Mesothelial cell of epicardium (in vitro differentiated cells): ENCODE measurements at places on chromosomes 6 and 20. TPM values are rescaled to one million over a fixed set of nuclear protein-coding genes. Genes with fewer than 3 reads are reported as not detected.
A peak's percentile ranks its signal among the peaks of the same experiment; 100 is the strongest.

DNA sequence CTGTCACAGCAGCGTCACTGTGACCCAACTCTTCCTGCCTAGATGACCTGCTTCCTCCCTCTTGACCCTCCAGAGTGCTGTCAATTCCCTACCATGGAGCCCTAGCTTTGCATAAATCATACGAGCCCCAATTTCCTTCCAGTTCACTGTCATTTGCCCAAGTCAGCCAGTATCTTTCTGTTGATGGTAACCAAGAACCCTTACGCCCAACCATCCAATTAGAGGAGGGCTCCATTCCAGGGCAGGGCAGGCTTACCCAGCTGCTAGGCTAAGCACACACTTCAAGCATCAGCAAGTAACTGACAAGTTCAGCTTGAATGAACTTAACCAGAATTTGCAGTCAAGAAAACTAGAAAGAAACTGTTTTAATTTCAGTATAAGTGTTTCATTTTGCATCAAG lies 25.7 kb downstream of the WFDC3 start:
- peaks cover 11% of the 10 kb centered on the region for H3K27me3 ChIP-seq
- no peaks in the 10 kb centered on the region for H3K4me1 ChIP-seq
- no peak overlapping the region for H3K4me3 ChIP-seq

DNA sequence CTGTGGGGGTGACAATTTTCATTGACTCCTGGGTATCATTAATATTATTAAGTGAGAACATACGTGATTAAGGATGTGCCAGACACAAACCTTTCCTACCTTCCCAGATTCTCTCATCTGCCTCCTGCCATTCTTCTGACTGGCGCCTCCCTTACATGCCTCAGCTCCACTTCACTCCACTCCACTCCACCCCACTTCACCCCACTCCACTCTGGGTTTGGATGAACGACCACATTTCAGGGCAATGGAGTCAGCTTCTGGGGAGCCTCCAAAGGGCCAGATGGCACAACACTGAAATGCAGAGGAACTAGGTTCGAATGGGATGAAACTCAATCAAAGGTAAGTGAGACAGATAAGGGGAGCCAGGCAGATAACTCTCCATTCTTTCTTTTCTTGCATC lies 40.5 kb upstream of the LRRC1 start:
- peaks cover 6% of the 10 kb centered on the region for H3K4me1 ChIP-seq
- no peaks in the 10 kb centered on the region for H3K27me3 ChIP-seq
- H3K36me3 ChIP-seq, result peaks cover 4% of the 10 kb centered on the region
- no peak overlapping the region for H3K27ac ChIP-seq

- no peak overlapping the region for H3K4me3 ChIP-seq
- peaks cover 20% of the 10 kb centered on the region for H3K4me1 ChIP-seq
- peaks cover 5% of the 10 kb centered on the region for H3K36me3 ChIP-seq
- DNase-seq, result no peak
Measured at GRCh38 chr6:154868143-154868594, 126.9 kb upstream of the TIAM2 start.

GRCh38 chr6:47587493-47587892 lies 109.9 kb downstream of the CD2AP start:
- H3K27ac ChIP-seq, result peak overlapping the region; percentile 54
- DNase-seq, result no peak
- H3K36me3 ChIP-seq, result peaks cover 73% of the 10 kb centered on the region
- no peak overlapping the region for H3K4me3 ChIP-seq

DNA sequence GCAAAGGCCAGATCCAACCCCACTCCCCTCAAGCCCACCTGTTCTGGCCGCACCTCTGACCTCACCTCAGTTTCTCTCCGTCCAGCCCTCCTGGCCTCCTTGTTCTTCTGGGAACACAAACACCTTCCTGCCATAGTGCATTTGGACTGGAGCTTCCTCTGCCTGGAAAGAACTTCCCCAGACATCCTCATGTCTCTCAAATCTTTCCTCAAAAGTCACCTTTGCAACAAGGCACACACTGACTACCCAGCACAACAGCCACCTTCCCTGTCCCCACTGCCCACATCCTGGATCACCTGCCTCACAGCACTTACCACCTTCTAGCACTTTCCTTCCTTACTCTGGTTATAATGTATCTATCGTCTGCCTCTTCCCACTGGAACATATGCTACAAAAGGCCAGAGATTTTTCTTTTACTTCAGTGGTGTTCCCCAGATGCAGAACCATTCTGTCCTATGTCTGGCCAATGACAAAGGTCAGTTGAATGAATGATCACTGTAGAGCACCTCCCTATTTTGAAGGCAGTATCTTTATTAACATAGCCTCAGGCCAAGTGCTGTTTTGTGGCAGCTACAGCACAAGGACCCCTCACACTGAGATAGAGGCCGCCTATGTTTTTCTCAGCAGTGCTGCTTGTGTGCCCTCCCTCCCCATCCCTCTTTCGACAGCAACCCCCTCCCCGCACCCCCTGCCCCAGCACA lies 4.1 kb downstream of the HLA-B start:
- no peaks in the 10 kb centered on the region for H3K36me3 ChIP-seq
- no peak overlapping the region for H3K4me3 ChIP-seq
- H3K27ac ChIP-seq, result no peak overlapping the region
- H3K4me1 ChIP-seq, result no peaks in the 10 kb centered on the region
- H3K27me3 ChIP-seq, result peaks cover 96% of the 10 kb centered on the region

- H3K4me1 ChIP-seq, result no peaks in the 10 kb centered on the region
- no peaks in the 10 kb centered on the region for H3K27me3 ChIP-seq
- no peak overlapping the region for H3K4me3 ChIP-seq
- no peak overlapping the region for H3K27ac ChIP-seq
Measured at GRCh38 chr6:82924799-82925535, 140.7 kb downstream of the UBE3D start.

GRCh38 chr6:6090861-6091607 lies 84.3 kb upstream of the NRN1 start:
- DNase-seq, result no peak
- no peak overlapping the region for H3K27ac ChIP-seq
- H3K4me3 ChIP-seq, result no peak overlapping the region
- H3K4me1 ChIP-seq, result no peaks in the 10 kb centered on the region

- H3K4me3 ChIP-seq, result no peak overlapping the region
- no peaks in the 10 kb centered on the region for H3K36me3 ChIP-seq
- H3K27ac ChIP-seq, result no peak overlapping the region
- H3K4me1 ChIP-seq, result no peaks in the 10 kb centered on the region
Measured at GRCh38 chr20:3420211-3420707, 12.8 kb upstream of the DNAAF9 start.

GRCh38 chr6:109039795-109040194 lies 54.9 kb downstream of the SESN1 start:
- no peak overlapping the region for H3K4me3 ChIP-seq
- no peaks in the 10 kb centered on the region for H3K27me3 ChIP-seq

DNA sequence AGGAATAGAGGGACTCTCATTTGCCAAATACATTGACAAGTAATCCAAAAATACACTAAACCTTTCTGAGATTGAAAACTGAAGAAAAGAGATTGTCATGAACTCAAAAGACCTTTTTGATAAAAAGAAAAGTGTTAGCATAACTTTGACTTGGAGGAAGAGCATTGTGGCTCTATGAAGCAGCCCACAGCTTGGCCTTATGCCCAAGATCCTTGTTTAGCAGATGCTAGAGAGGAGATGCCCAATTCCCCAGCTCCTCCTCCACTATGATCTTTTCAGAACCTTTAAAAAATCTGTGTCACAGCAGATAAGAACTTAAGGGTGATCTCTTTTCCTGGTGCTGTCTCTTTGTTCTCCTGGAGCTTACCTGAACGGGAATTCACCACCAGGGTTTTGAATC lies 35.8 kb upstream of the IGF2R start:
- no peak for DNase-seq
- H3K27me3 ChIP-seq, result peaks cover 42% of the 10 kb centered on the region
- peaks cover 12% of the 10 kb centered on the region for H3K4me1 ChIP-seq
- no peaks in the 10 kb centered on the region for H3K36me3 ChIP-seq

GRCh38 chr20:16821211-16822089 lies 73.3 kb downstream of the OTOR start:
- no peaks in the 10 kb centered on the region for H3K4me1 ChIP-seq
- H3K4me3 ChIP-seq, result no peak overlapping the region
- peaks cover 31% of the 10 kb centered on the region for H3K27me3 ChIP-seq

DNA sequence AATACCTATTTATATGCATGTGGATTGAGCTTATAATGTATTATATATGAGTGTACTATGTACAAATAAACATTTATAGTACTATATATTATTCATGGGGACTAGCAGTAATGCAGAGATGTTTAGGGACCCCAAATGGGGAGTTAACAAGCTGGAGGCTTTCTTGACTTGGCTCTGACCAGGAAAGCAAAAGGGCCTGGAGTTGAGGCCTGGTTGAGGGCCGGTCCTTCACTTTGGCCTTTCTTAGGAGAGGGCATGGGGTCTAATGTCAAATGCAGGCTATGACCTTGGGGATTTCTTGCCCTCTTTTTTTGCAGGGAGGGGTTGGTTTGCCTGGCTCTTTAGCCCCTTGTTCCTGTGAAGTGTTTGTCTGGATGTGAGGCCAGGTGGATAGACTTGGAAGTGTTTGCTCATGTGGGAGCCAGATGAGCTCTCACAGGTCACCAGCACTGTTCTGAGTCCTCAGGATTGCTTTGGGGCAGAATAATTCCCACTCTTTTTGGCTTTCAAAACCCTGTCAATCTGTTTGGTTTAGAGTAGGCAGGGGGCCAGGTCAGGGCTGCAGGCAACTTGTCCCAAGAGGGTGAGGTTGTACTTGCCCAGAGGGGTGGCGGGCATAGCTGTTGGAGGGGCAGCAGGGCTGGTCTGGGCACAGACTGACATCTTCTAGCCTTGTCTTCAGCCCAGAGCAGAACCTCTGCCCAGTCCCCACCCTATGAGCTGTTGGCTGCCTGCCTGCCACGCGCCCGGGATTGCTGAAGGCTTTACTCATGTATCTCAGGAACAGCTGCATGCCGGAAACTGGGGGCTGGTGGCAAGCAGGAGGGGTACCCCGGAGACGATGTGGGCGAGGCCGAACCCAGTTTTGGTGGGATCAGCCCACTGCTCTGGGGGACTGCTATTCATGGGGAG lies 14.6 kb downstream of the TJAP1 start:
- H3K27ac ChIP-seq, result no peak overlapping the region
- H3K36me3 ChIP-seq, result no peaks in the 10 kb centered on the region
- peaks cover 27% of the 10 kb centered on the region for H3K4me1 ChIP-seq
- no peak overlapping the region for H3K4me3 ChIP-seq

DNA sequence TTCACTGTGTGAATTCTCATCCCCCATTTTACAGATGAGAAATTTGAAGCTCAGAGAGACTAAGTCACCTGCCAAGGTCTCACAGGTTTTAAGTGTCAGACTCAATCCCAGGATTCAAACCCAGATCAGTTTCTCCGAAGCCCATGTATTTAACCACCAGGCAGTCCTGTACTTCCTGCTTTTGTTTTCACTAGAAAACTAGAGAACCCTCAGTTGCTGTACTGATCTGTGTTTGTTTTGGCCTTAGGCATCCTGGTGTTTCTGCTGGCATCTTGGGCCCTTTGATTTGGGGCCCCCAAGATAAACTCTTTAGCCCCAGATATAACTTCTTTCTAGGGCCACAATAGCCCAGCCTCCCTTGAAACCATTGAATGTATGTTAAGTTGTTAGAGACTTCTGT lies 36.5 kb downstream of the PPP1R16B start:
- DNase-seq, result no peak
- no peak overlapping the region for H3K27ac ChIP-seq
- no peak overlapping the region for H3K4me3 ChIP-seq
- H3K36me3 ChIP-seq, result no peaks in the 10 kb centered on the region
- peaks cover 43% of the 10 kb centered on the region for H3K27me3 ChIP-seq

DNA sequence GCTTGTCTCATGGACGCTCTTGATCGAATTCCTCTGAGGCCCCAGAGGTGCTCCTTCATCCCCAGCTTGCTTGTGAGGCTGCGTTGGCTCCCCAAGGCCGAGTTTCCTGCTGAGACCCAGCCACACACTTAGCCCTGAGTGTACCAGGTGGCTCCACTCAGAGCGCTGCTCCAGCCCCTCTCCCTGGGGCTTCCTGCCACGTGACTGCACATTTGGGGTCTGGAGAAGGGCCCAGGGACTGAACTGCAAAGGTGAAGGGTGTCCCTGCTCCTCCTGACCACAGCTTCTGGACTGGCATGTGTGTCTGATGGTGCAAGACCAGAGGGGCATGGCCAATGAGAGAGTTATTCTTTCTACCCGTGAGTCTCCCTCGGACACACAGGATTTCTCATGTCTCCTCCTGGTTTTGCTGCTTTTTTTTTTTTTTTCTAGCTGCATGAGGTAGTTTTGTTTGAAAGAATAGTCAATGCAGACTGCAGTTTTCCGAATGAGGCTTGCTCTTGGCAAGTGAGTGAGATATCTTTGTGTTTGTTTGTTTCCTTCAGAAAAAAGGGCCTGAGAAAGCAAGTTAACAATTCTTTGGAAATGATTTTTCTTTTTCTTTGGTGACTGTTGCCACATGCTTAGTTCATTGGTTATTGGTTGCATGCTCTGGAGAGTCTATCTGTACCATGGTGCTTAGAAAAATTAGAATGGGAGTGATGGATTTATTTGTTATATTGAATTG lies 3.1 kb upstream of the ZNF831 start:
- H3K4me3 ChIP-seq, result no peak overlapping the region
- H3K36me3 ChIP-seq, result no peaks in the 10 kb centered on the region

DNA sequence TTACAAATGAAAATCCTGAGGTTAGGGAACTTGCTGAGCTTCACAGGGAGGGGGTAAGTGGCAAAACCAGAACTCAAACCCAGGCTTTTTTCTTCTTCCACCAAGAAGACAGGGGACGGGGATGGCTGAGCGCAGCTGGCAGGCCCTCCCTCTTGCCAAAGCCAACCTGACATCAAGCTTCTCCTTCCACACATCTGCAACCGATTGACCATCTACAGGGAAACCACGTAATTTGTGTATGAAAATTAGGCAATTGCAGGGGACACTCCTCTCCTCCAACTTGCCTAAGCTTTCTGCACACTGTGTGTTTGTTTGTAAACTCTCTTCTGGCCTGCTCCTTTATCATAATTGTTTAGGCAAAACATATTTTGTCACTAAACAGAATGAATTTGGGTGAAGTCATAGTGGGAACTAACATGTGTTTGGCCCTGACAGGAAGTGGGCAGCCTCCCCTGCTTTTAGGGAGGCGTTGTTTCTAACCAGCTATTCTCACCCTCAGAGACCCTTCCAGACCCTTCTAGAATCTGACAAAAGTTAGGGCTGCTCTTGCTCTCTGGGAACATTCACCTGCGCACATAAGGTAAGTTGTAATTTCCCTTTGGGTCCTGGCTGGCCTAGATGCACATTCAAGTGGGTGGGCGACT lies 18.9 kb downstream of the ZNF831 start:
- H3K27me3 ChIP-seq, result peaks cover 60% of the 10 kb centered on the region
- no peaks in the 10 kb centered on the region for H3K4me1 ChIP-seq
- no peak overlapping the region for H3K4me3 ChIP-seq
- DNase-seq, result no peak
- H3K27ac ChIP-seq, result no peak overlapping the region
- no peaks in the 10 kb centered on the region for H3K36me3 ChIP-seq

DNA sequence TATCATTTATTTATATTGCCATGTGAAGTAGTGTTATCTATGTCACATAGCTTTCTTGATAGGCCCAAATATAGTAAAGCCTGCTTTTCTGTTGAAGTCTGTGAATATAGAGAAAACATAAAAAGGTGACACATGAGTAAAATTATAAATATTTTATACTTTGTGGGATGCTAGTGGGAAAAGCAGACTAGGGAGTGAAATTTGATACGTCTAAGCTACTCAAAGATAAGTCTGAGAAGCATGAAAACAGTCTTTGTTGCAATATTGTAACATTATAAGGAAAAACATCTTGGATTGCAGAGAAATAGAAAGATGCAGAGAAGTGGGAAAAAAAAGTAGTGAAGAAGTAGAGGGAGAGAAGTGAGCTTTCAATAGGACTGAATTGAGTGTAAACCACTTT lies 75.4 kb downstream of the ZNF292 start:
- no peak for DNase-seq
- H3K4me3 ChIP-seq, result no peak overlapping the region
- H3K27me3 ChIP-seq, result no peaks in the 10 kb centered on the region

Gene SLC32A1
- not detected in 3 replicates for total RNA-seq

Gene GABRR2
- 0.75 to 1.3 TPM (median 0.87 TPM) in 3 replicates for total RNA-seq

Gene HLA-B
- 43.9 to 47.7 TPM (median 46.6 TPM) in 3 replicates for total RNA-seq

Gene CPXM1
- 152 to 160 TPM (median 155 TPM) in 3 replicates for total RNA-seq

Gene ABCC10
- 55.8 to 60.2 TPM (median 60.1 TPM) in 3 replicates for total RNA-seq

Gene EGFL8
- 45.7 to 48.3 TPM (median 45.7 TPM) in 3 replicates for total RNA-seq

Gene PSORS1C1
- 0.29 to 1.1 TPM (median 0.72 TPM) in 3 replicates for total RNA-seq

Gene ASIP
- total RNA-seq, result not detected in 3 replicates
